ENCODE measurements at places on chromosomes 7 and 10.
A peak's percentile ranks its signal among the peaks of the same experiment; 100 is the strongest.

DNA sequence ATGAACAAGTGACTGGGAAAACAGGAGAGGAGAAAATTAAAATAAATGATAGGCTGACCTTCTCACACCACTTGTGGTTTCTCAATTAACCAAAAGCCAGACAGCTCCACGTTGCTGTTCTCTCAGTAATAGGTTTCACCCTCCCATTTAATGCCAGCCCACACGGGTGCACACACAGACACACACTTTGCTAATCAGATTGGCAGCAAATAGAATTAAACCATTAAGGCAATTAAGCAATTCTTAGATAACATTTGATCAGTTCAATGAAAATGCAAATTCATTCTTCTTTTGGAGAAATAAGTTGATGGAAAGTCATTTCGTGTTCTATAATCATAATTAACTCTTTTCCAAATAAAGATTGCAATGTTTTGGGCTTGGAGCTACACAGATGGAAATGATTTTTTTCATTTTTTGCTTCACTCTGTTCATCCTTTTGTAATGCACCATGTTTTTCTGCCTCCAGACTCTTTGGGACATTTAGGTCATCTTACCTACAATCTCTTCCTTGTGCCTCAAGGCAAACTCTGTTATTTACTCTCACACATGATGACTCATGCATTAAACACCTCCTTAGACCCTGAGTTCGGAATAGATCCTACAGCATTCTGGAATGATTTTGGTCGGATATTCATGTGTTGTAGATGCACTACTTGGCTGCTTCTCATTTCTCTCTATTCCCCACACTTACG is 700.7 kb downstream of the AUTS2 start:
- H3K4me1 ChIP-seq = no peaks in the 10 kb centered on the region
- no peaks in the 10 kb centered on the region for H3K36me3 ChIP-seq
- no peak overlapping the region for H3K4me3 ChIP-seq
- no peaks in the 10 kb centered on the region for H3K27me3 ChIP-seq

- H3K4me1 ChIP-seq = peaks cover 7% of the 10 kb centered on the region
- peaks cover 3% of the 10 kb centered on the region for H3K27me3 ChIP-seq
- no peak overlapping the region for H3K4me3 ChIP-seq
- DNase-seq = no peak
- H3K36me3 ChIP-seq = no peaks in the 10 kb centered on the region
- peak overlapping the region; percentile 40 for H3K27ac ChIP-seq
Observed at GRCh38 chr10:127990846-127991542, 84.1 kb downstream of the PTPRE start.

DNA sequence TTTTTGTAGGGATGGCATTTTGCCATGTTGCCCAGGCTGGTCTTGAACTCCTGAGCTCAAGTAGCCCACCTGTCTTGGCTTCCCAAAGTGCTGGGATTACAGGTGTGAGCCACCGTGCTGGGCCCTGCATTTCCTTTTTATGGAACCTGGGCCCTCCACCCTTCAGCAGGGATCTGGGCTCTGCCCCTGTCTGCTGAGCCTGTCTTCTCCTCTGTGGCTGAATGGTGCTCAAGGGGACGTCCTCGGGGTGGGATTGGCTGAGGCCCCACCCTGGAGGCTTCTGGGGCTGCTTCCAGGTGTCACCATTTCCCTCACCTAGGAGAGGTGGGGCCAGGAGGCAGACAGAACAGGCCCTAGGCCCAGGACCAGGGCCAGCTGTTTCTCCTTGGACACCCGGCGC is 18.4 kb downstream of the FAM241B start:
- no peaks in the 10 kb centered on the region for H3K4me1 ChIP-seq
- no peaks in the 10 kb centered on the region for H3K36me3 ChIP-seq
- no peak overlapping the region for H3K27ac ChIP-seq
- DNase-seq = peak; percentile 32
- H3K27me3 ChIP-seq = no peaks in the 10 kb centered on the region
- H3K4me3 ChIP-seq = no peak overlapping the region

DNA sequence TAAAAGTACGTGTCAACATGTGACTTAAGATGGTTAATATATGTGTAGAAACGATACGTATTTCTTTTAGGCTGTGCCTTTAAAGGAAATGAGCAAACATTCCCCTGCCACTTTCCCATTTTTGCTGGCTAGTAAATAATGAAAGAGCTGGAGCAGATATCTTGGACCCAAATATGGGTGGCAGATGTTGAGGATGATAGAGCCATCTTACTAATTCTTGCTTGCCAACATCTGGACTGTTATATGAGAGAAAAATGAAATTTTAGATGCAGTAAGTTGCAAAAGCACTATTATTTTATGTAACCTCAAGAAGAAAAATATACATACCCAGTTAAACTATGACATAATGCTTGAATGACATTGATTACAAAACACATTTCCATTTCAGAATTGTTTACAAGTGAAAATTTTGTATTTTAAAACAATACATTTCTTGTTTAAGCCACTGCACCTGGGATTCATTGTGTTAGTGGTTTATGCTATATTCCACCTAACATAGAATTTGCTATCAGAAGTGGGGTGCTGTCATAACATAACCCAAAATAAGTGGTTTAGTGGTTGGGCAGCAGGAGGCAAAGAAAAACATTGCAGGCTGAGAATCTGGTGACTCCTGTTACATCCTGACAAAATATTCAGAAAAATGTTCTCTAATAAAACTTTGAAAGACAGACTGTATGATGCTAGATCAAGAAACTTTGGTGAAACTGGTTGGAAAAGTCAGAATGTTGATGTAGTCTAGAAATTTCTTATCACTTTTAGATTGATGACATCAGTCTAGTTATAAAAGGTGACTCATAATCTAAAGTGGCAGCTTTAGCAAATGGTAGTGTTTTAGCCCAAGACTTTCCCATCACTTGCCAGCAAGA is 305.0 kb downstream of the PTEN start:
- H3K4me3 ChIP-seq = no peak overlapping the region
- no peak overlapping the region for H3K27ac ChIP-seq
- H3K4me1 ChIP-seq = no peaks in the 10 kb centered on the region
- no peaks in the 10 kb centered on the region for H3K27me3 ChIP-seq

DNA sequence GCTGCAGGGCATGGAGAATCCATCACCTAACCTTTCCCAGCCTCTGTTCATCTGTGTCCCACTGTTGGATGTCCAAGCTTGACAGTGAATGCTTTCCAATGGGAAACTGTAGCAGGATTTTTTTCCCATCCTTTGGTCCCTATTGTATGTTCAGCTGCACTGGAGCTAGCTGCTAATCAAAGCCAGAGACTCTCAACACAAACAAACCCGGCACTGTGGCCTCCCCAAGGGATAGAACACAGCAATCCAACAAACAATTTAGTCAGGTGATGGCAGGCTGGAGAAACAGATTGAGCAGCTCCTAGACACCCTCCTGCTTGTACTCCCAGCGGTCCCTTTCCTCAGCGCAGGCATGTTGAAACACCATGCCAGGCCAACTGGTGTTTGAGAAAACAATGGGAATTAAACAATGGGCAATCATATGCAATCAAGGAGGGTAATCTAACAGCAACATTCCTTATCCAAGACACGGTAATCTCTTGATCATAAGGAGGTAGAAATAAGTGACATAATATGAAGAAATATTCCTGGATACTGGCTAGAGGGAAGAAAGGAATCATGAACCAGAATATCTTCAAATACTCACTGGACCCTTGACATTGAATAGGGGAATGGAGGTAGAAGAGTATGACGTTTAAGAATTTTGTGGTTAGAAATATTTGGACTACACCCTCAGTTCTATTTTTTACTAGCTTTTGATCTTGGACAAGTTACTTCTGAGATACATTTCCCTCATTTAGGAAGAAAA is 15.0 kb downstream of the PTN start:
- H3K27me3 ChIP-seq = no peaks in the 10 kb centered on the region
- H3K4me1 ChIP-seq = no peaks in the 10 kb centered on the region
- DNase-seq = no peak

GRCh38 chr7:139592801-139593461 is 69.4 kb downstream of the CLEC2L start:
- DNase-seq = no peak
- H3K27me3 ChIP-seq = no peaks in the 10 kb centered on the region
- H3K27ac ChIP-seq = no peak overlapping the region

GRCh38 chr7:137875746-137876145 is 29.0 kb upstream of the DGKI start:
- DNase-seq = no peak
- peaks cover 20% of the 10 kb centered on the region for H3K36me3 ChIP-seq
- peaks cover 15% of the 10 kb centered on the region for H3K4me1 ChIP-seq

DNA sequence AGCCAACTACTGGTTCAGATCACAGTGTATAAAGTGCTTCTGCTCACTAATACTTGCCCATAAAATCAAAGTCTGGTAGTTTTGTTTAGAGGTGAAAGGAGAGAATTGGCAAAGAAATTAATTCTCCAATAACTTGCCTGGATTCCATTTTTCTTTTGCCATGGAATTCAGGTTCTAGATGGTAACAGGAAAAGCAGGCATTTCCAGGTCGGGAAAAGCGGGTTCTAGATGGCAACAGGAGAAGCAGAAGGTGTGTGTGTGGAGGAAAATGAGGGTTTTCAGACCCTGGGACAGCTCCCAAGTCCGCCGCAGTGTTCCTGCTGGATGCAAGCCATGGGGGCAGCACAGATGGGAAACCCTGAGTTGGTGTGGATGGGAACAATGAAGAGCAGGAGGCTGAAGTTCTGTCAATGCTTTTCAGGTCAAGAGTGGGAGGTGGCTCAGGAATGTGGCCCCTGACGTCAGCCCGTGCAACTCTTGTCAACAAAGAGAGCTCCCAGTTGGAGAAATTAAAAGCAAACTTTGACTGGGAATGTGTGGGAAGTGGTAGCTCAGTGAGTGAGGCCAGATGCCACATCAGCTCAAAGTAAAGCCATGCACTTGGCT is 696.7 kb downstream of the LRMDA start:
- no peak for DNase-seq
- H3K27ac ChIP-seq = no peak overlapping the region
- H3K27me3 ChIP-seq = no peaks in the 10 kb centered on the region
- H3K4me1 ChIP-seq = no peaks in the 10 kb centered on the region

DNA sequence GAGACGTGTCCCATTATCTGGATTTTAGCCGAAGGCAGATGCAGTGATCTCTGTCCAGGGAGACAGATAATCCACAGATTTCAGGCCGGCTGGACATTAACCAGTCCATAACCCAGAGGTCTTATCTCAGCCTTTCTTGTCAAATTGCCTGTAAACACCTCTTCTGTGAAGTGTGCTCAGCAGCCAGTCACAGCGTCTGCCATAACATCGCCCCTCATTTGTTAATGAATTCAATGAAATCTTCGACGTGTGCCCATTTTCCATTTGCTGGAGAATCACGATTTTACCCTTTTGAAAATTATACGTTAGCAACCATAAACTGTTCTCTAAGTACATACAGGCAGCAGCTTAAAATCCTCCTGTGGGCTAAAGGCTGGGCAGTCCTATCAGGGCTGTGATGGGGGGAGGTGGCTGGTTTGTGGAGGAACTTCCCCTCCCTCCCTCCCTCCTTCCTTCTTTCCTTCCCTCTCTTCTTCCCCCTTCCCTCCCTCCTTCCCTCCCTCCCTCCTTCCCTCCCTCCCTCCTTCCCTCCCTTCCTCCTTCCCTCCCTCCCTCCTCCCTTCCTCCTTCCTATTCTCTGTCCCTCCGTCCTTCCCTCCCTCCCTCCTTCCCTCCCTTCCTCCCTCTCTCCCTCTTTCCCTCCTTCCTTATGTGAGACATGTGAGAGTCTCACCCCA is 26.6 kb upstream of the FAM20C start:
- H3K4me1 ChIP-seq = peaks cover 4% of the 10 kb centered on the region
- no peak overlapping the region for H3K27ac ChIP-seq
- H3K27me3 ChIP-seq = no peaks in the 10 kb centered on the region

DNA sequence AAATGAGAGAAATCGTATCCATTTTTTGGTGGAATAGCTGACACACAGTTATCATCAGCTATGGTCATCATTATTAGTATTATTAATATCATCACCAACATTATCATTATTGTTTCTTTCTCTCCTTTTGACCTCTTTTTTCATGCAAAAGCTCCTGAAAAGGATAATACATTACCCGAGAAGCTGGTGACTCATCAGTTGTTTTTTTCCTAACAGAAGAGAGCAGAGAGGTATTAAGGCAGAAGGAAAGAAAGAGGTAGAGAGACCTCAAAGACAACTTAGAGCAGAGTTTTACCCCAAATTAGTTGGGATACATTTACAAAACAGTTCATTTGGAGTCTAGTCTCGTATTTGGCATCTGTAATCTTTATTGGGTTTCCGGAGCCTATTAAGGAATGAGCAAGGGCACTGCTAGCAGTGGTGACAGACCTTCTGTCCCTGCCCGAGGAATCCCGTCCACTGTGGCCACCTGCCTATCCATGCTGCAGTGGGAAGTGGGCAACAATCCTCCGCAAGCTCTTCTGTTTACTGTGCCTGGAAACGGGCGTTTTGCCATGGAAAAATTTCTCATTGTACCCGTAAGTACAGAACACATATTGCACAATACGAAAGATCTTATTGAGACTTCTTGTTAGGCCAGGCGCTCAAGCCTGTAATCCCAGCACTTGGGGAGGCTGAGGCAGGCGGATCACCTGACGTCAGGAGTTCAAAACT is 170.0 kb upstream of the MKLN1 start:
- DNase-seq = peak; percentile 64
- H3K27me3 ChIP-seq = no peaks in the 10 kb centered on the region
- H3K4me1 ChIP-seq = peaks cover 8% of the 10 kb centered on the region
- peak overlapping the region; percentile 31 for H3K4me3 ChIP-seq
- H3K27ac ChIP-seq = peak overlapping the region; percentile 68
